Airway epithelial cell (primary cell): ENCODE measurements at places on chromosomes 16 and 17. TPM values are rescaled to one million over a fixed set of nuclear protein-coding genes. Genes with fewer than 3 reads are reported as not detected.

SRCIN1 gene
- 0.42 TPM in 1 of 2 replicates, not detected in the other for total RNA-seq

KRTAP1-5 gene
- total RNA-seq: not detected in 2 replicates

RNF167 gene
- total RNA-seq: 60.5 and 75.3 TPM in 2 replicates

CHRNE gene
- 0.35 TPM in 1 of 2 replicates, not detected in the other for total RNA-seq

TBC1D3D gene
- not detected in 2 replicates for total RNA-seq

POLR3E gene
- 34.6 and 39.3 TPM in 2 replicates for total RNA-seq

SOCS1 gene
- 1.3 and 1.6 TPM in 2 replicates for total RNA-seq
